A549 treated with Hydrocortisone at 1 μM for 4 hours (cell line): ENCODE measurements at places on chromosomes 2 and 18. TPM values are rescaled to one million over a fixed set of nuclear protein-coding genes. Genes with fewer than 3 reads are reported as not detected.

The ADD2 gene
- 18.8 to 28.6 TPM (median 25.3 TPM) in 5 replicates for total RNA-seq

The DPYSL5 gene
- total RNA-seq = 3.8 to 6.2 TPM (median 5.2 TPM) in 5 replicates

The DYNAP gene
- not detected in 5 replicates for total RNA-seq

The SLC38A11 gene
- 0.03 TPM in 1 of 5 replicates, not detected in the others for total RNA-seq

The GALR1 gene
- not detected in 5 replicates for total RNA-seq

The MTLN gene
- 104 to 128 TPM (median 122 TPM) in 5 replicates for total RNA-seq

The CCDC148 gene
- total RNA-seq = 0.30 to 0.45 TPM (median 0.33 TPM) in 5 replicates

The CUL3 gene
- total RNA-seq = 65.2 to 78.1 TPM (median 68.8 TPM) in 5 replicates

The SH3RF3 gene
- 0.54 to 0.66 TPM (median 0.62 TPM) in 5 replicates for total RNA-seq

The ATP5MC3 gene
- total RNA-seq = 339 to 518 TPM (median 511 TPM) in 5 replicates

The MARCHF4 gene
- total RNA-seq = 23.4 to 28.5 TPM (median 26.3 TPM) in 5 replicates

The NFATC1 gene
- total RNA-seq = 5.2 to 6.2 TPM (median 5.7 TPM) in 5 replicates

The PAX8 gene
- total RNA-seq = 0.54 to 1.3 TPM (median 0.97 TPM) in 5 replicates

The DRC1 gene
- 0.21 to 0.45 TPM (median 0.30 TPM) in 5 replicates for total RNA-seq

The CRACDL gene
- 3.9 to 4.3 TPM (median 4.0 TPM) in 5 replicates for total RNA-seq

The COL6A3 gene
- 0.14 to 0.43 TPM (median 0.36 TPM) in 5 replicates for total RNA-seq

The EPB41L5 gene
- 3.4 to 5.9 TPM (median 4.3 TPM) in 5 replicates for total RNA-seq

The SIX2 gene
- 1.5 to 2.1 TPM (median 1.6 TPM) in 5 replicates for total RNA-seq

The PDCL3 gene
- 36.9 to 44.8 TPM (median 37.5 TPM) in 5 replicates for total RNA-seq

The DSC3 gene
- 1.1 to 2.1 TPM (median 1.3 TPM) in 5 replicates for total RNA-seq

The MRO gene
- 0.15 to 0.31 TPM (median 0.18 TPM) in 5 replicates for total RNA-seq

The CD226 gene
- 0.11 to 0.16 TPM (median 0.14 TPM) in 5 replicates for total RNA-seq

The CD8A gene
- 0.20 to 0.47 TPM (median 0.32 TPM) in 5 replicates for total RNA-seq

The SULT1C4 gene
- 0.07 TPM in 1 of 5 replicates, not detected in the others for total RNA-seq

The ICA1L gene
- total RNA-seq = 1.2 to 2.3 TPM (median 1.8 TPM) in 5 replicates

The IL1F10 gene
- not detected in 5 replicates for total RNA-seq

The ERBB4 gene
- total RNA-seq = not detected in 5 replicates

The TAF4B gene
- 3.5 to 5.4 TPM (median 4.5 TPM) in 5 replicates for total RNA-seq

The EML6 gene
- 1.0 to 1.6 TPM (median 1.4 TPM) in 5 replicates for total RNA-seq

The RALBP1 gene
- total RNA-seq = 25.1 to 31.0 TPM (median 29.6 TPM) in 5 replicates
